Effector CD4-positive, alpha-beta T cell (primary cell): ENCODE measurements at places on chromosomes 3 and 15.
A peak's percentile ranks its signal among the peaks of the same experiment; 100 is the strongest.

GRCh38 chr3:57120451-57121174, 44.5 kb downstream of the IL17RD start:
- DNase-seq, result no peak

DNA sequence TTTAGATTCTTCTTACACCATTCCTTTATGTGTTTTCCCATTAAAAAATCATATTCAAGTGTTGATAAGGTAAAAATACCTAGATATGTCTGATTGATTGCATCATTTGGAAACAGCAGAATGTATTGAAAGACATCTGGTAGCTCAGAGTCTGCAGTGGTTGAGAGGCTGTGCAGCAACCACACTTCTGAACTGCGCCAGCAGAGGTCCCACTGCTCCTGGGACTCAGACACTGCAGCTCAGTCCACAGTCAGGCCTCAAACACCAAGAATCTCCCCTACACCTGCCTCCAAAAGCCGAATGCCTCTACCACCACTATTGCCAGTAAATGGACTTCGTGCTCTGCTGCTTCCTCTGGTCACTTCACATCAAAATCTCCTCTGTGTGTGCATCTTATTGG, 176.9 kb upstream of the LMCD1 start:
- DNase-seq, result peak; percentile 45

DNA sequence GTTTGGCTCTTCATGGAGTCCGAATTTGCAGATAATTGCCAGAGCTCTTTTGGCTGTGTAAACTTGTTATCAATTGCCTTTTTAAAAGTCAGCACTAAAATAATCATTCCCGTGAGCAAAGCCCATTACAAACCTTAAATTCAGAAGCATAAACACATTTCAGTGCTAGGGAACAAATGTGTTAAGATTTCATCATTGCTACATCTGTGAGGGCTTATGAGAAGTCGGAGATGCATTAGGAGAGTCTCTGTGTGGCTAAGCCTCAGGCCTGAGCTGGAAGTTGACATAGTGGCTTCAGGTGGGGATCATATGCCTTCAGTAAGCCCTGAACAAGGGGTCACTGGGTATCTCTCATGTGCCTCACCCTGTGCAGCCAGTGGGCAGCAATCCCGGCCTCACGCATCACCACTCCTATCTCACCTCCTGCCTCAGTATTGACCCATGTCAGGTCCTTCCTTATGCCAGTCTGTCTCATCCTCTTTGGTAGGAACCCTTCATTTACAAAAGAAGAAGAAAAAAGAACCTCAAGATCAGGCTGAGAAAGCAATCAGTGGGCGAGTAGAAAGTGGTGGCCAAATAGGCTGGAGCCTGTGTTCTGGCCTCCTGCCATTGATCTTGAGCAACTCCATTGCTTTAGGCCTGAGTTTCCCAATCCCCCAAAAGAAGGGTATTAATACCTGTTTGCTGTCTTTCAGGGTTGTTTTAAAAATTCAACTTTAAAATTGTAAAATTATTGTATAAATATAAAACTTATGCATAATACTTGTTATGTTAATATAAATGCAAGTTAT, 233.5 kb downstream of the IL20RB start:
- no peak for DNase-seq

GRCh38 chr3:13186435-13186815, 113.2 kb upstream of the IQSEC1 start:
- DNase-seq, result no peak

DNA sequence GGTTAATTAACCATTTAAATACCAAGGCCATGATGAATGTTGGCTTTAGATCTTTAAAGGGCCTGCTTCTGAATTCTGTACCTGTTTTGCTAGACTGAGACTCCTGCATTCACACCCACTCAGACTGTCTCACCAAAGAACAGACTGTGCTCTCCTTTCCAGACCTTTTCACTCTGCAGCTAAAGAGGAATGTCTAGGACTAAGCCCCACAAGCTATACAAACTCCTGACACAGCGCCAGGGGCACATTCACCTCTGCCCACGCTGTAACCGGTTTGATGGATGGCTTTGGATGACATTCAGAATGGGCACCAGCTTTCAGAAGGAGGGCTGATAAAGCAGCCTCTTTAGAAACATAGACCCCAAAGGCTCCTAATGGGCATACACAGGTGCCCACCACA, 200.1 kb downstream of the KCNMB2 start:
- no peak for DNase-seq

GRCh38 chr15:96020133-96020532, 310.4 kb upstream of the NR2F2 start:
- no peak for DNase-seq

- DNase-seq, result no peak
Observed at GRCh38 chr15:33011976-33012375, 182.5 kb downstream of the FMN1 start.

- no peak for DNase-seq
Observed at GRCh38 chr3:46835491-46835890, 27.8 kb downstream of the MYL3 start.

DNA sequence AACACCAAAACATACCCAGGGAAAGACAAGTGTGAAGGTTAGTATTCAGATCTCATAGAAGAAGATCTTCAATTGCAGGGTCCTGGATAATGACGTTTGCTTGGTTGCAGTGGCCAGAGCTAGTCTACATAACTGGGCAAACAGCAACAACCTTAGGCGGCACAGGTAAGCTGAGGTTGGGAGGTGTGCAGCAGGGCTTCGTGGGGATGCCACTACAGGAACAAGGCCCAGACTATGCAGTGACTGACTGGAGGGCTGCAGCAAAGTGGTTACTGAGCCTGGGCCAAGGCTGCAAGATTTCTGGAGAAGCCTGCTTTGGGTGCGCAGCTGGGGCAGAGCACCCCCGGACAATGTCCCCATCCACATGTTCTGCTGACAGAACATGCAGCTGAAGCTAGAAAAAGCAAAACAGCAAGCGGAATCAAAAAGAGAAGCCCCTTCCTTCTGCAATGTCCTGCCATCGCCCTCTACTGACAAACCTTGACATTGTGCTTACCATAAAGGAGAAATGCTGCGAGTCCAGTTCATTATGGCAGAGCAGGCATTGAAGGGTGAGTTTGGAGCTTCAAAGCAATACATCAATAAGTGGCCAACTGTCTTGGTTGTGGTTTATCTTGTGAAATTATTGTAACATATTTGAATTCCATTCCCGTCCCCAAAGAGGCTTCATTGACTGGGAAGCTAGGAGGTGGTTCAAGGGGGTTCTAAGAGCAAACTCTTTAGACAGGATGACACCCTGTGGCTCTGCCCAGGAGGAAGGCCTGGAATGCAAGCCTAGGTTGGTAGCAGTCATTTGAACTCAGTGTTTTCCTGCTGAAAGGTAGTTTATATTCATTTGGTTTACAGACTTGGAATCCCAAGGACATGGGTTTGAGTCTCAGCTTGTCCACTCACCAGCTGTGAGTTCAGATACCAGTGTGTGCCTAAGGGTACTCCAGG, 217.0 kb downstream of the PDCD6IP start:
- no peak for DNase-seq

- DNase-seq, result no peak
Observed at GRCh38 chr3:172536993-172537419, 13.8 kb upstream of the TNFSF10 start.

GRCh38 chr15:101437618-101438481, 51.7 kb downstream of the PCSK6 start:
- no peak for DNase-seq
